Stimulated activated CD8-positive, alpha-beta memory T cell treated with anti-CD3 and anti-CD28 coated beads, Interleukin-2, amount 100 ng/mL, for 1 hour (primary cell): ENCODE measurements at places on chromosomes 6 and 20.

DNA sequence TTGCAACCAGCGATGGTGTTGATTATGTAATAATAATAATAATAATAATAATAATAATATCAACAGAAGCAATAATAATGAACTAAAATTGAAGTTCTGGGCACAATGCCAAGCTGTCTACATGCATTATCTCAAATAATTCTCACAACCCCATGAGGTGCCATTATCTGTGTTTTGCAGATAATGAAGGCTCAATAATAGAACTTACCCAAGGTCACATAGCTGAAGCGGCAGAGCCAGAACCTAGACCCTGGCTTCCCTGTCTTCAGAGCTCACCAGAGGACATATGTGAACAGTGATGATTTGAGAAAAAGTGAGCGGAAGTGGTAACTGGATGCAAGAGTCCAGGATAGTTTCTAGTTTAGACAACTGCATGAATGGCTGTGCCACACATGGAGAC, 91.0 kb downstream of the HIVEP1 start:
- no peak for DNase-seq

- DNase-seq, result no peak
Measured at GRCh38 chr6:22605736-22606135, 36.4 kb downstream of the HDGFL1 start.

DNA sequence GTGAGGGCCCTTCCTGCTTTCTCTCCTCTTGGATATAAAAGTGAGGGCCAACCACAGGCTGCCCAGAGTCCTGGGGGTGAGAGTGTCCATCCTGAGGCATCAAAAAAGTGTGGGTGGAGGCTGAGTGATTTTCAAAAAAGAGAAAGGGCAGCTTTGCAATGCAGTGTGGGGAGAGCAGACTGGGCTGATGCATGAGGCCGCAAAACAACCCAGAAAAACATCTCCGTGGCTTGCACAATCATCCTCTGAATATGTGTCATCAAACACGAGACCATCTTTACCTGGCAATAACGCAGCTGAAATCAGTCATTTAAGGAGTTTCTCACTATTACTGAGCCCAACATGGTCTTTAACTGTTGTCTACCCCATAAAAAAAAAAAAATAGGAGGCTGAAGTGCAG, 191.2 kb upstream of the SOX4 start:
- no peak for DNase-seq

- DNase-seq, result no peak
Measured at GRCh38 chr20:6863798-6864201, 96.3 kb downstream of the BMP2 start.

DNA sequence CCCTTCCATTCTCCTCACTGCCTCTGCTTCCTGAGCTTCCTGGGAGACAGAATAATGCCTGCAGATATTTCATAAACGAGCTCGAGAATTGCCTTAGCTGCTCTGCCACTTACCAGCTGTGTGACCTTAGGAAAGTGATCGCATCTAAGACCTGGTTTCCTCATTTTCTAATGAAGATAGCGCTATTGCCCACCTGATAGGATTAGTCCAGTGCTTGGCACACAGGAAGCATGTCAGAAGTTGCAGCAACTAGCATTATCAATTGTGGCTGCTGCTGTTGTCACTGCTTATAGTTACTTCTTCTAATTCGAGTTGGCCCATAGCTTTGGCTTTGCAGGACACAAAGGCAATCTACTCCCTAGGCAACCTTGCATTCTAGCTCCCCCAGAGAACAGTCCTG, 305.5 kb upstream of the SGK1 start:
- no peak for DNase-seq

DNA sequence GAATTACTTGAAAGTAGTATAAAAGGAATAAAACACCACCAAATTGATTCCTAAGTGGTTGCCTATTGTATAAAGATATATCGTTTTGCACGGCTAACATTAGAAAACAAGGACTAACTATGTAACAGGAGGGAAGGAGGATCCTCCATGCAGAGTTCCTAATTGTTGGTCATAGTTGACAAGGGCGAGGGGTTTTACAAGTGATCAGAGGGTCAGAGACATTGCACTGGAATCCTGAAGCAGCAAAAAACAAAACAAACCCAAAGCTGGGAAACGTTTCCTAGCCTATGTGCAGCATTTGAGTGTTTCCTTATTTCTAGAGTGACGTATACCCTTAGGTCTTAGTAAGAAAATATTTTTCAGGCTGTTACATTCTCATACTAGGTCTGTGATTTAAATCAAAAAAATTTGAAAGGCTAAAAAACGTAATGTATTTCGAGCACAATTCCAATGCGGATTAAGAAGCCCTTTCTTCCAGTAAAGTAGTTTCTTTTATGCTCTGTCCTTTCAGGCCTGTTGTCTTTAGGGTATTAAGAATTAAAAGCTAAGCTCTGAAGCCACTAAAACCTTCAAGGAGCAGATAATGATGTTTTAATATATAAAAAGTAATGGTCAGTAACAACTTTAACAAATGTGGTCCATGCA, 373.8 kb upstream of the MMS22L start:
- DNase-seq, result no peak

- DNase-seq, result no peak
Measured at GRCh38 chr6:97068211-97068610, 143.7 kb downstream of the KLHL32 start.

DNA sequence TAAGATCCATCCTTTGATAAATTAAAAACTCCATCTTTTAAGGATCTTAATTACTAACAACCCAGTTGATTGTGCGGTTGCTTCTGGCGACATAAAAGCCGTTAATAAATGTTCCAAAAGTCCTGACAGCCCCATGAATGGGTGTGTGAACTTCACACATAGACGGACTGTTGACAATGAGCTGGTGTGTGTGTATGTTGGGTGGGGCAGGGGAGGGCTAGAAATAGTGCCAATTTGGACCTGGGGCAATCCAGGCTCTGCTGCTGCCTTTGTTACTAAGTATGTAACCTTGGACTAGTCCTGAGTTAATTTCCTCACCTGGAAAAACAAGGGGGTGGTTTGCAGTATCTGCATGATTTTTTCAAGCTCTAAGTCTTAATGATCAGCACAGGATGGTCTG, 4.2 kb downstream of the MAS1 start:
- no peak for DNase-seq

- no peak for DNase-seq
Measured at GRCh38 chr6:21753241-21754108, 159.9 kb downstream of the SOX4 start.

GRCh38 chr6:133248241-133249001, 7.3 kb downstream of the EYA4 start:
- DNase-seq, result no peak

DNA sequence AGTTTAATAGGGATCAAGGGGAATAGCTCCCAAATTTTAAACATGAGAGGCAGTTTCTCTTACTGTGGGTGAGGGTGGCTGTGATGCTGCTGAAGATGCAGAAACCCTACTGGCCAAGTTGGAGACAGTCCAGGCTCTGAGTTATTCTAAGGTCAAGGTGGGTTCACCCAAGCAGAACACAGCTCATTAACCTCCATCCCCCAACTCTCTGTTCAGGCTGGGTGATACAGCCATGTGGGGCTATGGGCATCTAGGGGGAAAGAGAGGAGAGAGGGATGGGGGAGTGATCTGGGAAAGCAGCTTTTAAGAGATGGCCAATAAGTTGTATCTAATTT, 18.9 kb upstream of the TRAM2 start:
- no peak for DNase-seq

DNA sequence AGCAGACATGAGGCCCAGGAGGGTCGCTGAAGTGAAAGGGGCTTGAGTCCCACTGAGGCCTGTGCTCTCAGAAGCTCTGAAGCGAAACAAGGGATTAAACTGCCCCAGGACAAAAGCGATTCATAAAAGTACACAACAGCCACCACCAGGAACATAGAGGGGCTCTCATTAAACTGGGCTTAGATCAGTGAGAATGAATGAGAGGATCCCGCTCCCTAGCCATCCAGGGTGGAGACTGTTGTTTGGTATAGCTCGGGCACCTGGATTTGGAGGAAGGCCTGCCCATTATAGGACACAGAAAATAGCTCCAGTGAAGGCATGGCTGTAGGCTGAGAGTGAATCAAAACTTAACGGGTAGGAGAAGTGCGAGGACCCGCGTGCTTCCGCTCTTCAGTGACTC, 91.6 kb upstream of the TAB2 start:
- no peak for DNase-seq

DNA sequence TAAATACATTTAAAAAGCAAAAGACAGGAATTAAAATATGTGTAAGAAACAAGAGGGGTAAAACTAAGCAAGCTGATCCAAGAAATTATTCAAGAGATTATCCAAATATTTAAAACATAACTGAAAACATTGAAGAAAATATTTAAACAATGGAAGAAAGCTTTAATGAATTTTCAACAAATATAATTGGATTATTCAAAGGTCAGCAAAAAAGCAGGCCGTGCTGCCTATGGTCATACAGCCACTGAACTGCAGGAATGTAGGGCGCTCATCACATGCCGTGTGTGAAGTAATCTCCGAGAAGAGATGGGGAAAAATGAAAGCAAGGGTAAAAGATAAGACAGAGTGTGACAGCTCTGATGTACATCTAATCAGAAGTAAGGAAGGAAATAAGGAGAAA, 1195.4 kb upstream of the EYS start:
- no peak for DNase-seq

DNA sequence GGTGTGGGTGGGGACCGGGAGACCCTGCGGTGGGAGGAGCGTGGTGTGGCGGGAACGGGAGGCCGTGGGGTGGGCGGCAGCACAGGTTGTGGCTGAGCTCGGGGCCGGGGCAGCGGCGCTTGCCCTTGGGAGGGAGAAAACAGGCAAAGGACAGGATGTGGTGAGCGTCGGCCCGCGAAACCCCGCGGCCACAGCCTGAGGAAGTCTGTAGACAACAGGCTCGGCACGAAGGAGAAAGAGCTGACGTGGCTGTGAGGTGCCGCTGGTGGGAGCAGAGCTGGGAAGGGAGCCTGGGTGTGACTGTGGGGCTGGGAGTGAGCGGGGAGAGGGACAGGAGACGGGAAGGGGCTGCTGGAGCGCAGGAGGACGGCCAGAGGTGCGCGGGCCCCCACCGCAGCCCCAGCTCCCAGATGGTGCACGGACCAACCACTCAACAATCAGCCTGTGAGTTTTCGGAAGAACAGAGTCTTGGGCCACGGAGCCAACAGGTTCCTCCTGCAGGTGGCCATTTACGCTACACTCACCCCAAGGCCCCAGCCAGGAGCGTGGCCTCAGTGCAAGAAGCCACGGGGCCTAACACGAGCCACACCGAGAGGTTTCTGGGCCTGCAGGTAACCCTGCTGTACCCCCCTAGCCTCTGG, 202.8 kb downstream of the DLL1 start:
- peak; percentile 33 for DNase-seq

GRCh38 chr6:31763619-31763940, 1.1 kb downstream of the SAPCD1 start:
- no peak for DNase-seq

DNA sequence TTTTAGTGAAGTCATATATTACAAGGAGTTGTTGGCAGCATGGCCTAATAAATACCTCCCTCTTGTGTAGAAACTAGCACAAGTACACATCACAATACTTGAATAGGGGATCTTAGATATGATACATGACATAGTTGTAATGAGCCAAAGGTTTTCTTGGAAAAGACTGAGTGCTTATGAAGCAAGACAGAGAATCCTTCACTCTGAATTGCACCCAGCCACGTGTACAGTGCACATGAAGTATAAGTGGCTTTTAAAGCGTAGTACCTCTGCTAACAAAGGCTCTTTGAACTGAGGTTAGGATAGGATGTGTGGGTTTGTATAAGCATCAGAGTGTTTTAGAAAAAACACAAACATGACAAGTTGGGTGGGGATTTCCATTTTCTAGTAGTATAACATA, 145.5 kb upstream of the STMND1 start:
- DNase-seq, result no peak

GRCh38 chr6:106116125-106116832, 30.1 kb downstream of the PRDM1 start:
- no peak for DNase-seq

DNA sequence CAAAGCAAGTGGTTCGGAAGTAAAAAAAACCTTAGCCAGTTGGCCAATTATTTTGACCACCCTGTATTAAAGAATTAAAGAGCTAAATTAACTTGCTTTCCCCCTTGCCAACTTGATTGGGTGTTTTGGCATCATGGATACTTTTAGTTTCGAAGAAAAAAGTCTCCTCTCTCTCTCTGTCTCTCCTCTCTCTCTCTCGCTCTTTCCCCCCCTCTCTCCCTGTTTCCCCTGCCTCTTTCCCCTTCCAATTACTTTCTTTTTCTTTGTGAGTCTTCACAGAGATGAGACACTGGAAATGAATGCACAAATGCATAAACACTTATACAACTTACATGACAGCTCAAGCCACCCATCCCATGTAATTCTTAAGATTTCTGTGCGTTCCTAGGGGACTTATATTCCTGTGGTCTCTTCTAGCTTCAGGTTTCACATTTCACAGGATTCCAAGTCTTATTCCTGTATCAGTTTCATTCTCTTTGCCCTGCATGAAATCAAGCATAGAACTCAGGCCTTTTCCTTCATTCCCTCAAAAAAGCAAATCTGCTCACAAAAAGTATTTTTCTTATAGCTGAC, 32.9 kb upstream of the EYA4 start:
- no peak for DNase-seq

GRCh38 chr6:121993362-121993761, 406.1 kb upstream of the HSF2 start:
- DNase-seq, result no peak

- DNase-seq, result no peak
Measured at GRCh38 chr6:15320693-15321092, 74.8 kb downstream of the JARID2 start.

- no peak for DNase-seq
Measured at GRCh38 chr6:56370561-56371211, 123.3 kb upstream of the COL21A1 start.

DNA sequence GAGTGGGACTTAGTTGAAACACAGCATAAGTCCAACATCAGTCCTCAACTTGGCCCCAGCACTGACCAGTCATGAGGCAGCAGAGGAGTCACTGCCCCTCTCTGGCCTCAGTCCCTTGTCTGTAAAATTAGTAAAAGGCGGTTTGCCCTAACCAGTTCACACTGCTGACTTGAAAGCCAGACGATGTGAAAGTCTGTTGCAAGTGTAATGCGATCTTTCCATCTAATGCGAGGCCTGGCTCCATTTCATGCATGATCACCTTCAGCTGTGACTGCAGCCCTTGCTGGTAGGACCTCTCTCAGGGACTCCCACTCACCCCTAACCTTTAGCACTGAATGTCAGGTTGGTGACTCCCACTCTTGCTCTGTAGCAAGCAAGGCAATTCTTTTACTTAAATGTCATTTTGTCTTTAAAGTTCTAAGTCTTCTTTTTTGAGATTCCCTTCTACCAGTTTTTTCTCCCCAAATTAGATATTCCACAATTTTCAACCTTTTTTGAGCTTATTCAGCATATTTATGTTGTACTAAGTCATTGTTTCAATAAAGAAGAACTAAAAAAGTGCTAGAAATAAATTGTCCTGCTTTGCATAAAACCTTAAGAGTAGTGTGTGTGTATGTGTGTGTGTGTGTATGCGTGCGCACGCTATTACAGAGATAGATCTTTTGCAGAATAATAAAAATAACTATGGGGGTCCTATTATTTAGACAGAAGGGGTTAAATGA, 245.5 kb downstream of the PACRG start:
- DNase-seq, result no peak

DNA sequence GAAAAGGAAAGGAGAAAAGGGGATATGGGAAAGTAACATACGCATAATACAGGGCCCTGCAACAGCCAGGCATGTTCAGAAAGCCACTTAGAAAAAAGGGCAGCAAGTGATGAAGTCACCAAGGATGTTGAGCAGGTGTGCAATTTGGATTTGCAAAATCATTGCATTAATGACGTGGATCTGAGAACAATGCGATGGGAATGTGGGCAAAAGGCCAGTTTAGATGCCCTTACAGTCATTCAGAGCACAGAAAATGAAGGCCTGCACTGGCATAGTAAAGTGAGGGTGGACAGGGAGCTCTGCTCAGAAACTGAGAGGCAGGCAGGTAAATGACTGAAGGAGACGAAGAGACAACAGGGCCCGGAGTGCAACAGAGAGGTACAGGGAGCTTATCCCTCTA, 123.7 kb upstream of the NHSL1 start:
- no peak for DNase-seq
